ENCODE measurements at places on chromosomes 4 and X.
A peak's percentile ranks its signal among the peaks of the same experiment; 100 is the strongest.

DNA sequence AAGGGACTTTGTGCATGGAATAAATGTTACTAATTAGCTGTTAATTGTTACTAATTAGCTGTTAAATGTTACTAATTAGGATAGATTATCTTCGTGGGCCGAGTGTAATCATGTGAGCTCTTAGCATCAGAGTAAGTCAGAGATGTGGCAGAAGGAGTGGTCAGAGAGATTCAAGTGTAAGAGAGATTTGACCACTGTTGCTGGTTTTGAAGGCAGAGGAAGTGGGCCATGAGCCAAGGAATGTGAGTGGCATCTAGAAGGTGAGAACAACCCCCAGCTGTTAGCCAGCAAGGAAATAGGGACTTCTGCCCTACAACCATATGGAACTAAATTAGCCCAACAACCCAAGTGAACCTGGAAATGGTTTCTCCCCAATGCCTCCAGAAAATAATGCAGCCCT lies 28.2 kb downstream of the ODAPH start:
- no peak for DNase-seq

- DNase-seq: no peak
Observed at GRCh38 chr4:125582302-125582701, 267.5 kb downstream of the FAT4 start.

- DNase-seq: no peak
Observed at GRCh38 chr4:173189117-173189693, 20.6 kb downstream of the GALNT7 start.

DNA sequence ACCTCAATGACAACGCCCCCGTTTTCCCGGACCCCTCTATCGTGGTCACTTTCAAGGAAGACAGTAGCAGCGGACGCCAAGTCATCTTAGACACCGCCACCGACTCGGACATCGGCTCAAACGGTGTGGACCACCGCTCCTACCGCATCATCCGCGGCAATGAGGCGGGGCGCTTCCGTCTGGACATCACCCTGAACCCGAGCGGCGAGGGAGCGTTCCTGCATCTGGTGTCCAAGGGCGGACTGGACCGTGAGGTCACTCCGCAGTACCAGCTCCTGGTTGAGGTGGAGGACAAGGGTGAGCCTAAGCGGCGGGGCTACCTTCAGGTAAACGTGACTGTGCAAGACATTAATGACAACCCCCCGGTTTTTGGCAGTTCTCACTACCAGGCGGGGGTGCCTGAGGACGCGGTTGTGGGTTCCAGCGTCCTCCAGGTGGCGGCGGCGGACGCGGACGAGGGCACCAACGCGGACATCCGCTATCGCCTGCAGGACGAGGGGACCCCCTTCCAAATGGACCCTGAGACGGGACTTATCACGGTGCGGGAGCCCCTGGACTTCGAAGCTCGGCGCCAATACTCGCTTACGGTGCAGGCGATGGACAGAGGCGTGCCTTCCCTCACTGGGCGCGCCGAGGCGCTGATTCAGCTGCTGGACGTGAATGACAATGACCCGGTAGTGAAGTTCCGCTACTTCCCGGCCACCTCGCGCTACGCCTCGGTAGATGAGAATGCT lies 2.2 kb downstream of the FAT4 start:
- peak; percentile 85 for DNase-seq

DNA sequence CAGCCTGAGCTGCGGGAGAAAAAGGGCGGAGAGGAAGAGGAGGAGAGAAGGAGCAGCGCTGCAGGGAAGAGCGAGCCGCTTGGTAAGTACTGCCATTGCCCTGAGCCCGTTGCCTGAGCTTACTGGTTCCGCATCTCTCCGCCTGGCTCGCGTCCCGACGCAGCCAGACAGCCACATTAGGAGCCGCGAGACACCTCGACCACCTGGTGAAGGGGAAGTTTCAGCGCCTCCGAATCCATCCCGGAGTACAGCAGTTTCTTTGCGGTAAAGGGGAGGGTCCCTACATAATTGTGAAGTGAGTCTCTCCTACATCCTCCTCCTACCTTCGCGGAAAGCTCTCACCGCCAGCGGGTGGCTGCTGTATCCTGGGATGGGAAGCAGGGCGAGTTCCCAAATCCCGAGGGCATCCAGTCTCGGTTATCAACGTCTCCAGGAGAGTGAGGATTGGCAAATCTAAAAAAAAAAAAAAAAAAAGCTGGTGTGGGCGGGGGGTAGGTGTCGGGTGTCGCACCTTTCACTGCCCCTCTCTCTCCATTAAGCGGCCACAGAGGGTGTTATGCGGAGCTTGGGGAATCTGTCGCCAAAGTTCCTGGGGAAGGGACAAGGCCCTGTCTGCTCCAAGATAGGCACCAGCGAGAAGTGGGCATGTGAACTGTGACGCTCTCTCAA lies 7.9 kb downstream of the TBX22 start:
- peak; percentile 30 for DNase-seq

DNA sequence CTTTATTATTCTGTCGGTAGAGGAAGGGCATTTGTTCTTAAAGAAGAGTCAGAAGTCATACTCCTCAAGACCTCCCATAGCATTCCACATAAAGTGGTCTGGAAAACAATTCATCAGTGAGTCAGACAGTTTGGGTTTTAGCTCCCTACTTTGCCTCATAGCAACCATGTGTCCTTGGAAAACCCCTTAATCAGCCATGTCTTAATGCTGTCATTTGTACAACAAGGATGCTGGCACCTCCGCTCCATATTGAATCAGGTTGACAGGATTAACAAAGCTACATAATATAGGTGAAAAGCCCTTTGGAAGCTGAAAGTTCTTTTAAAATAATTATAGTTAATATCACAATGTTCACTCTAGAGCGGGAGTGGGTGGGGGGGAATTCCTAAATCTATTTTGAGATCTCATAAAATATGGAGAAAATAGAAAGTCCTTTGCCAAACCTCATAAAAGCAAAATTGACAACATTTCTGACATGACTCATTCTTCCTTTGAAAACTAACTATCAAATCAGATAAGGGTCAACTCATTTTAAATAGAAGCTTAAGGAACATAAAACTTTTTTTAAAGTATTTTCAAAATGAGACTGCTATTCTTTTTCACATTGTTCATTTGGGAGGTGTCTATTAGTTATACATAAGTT lies 37.3 kb upstream of the GUCY1A1 start:
- peak; percentile 8 for DNase-seq

DNA sequence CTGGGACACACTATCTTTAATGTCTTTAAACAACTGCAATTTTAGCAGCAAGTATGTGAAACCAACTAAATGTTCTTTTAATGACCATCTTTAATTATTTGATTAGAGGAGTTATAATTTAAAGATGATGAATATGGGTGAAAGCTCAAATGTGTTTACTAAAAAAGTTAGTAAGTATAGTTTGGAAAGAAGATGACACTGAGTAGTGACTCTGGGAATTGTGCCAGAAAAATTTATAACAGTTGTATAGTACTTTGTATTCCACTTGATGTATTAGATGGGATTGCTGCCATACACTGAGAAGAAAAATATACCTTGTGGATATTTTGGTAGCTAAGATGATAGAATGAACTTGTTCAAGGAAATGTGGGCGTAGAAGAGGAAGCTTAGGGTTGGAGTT lies 19.5 kb upstream of the PACRGL start:
- no peak for DNase-seq

GRCh38 chrX:132270699-132271098 lies 51.5 kb upstream of the RAP2C start:
- peak; percentile 45 for DNase-seq

DNA sequence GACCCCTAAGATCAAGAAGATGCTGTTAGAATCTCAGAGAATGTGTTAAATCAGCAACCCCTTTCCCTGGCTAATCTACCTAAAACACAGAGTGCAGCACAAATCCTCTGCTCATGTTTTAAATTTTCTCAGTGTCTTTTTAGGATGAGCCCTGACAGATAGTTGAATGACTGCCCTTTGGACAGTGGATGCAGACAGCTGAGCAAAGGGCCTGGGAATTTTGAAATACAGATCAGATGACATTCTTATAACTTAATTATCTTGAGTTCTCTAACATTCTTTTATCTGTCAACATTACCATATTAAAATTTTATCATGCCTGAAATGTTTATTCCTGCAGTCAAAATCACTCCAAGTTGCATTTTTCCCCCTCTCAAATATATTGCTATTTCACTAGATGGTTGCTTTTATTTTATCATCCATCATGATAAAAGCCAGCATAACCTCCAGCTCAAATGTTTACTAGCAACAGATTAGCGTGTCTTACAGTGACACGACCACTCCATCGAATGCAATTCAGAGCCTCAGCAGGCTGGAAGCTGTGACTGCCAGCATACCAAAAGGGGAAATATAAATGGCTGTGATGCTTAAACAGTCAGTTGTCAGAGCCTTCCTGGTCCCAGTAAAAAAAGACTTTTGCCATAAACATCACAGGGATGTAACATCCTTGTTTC lies 22.8 kb upstream of the ARHGAP24 start:
- no peak for DNase-seq

GRCh38 chrX:121863976-121864375 lies 816.6 kb downstream of the GLUD2 start:
- no peak for DNase-seq

DNA sequence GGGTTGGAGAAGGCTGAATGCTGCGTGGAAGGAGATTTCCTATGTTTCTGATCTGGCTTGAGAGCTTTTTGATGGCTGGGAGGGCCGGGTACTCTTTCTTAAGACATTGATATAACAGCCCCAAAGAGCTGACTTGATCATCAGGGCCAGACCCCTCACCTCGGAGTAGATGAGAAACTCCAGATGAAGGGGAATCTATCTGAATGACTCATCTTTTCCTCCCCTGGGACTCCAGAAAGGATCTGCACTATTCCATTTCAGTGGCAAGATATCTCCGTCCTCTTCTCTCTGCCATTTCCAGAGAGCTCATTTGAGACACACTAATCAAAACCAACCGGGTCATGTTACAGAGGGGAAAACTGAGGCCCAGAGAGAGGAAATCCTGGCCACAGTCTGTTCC lies 92.9 kb upstream of the MSX1 start:
- DNase-seq: no peak

- DNase-seq: no peak
Observed at GRCh38 chr4:3205995-3206394, 43.0 kb upstream of the MSANTD1 start.

DNA sequence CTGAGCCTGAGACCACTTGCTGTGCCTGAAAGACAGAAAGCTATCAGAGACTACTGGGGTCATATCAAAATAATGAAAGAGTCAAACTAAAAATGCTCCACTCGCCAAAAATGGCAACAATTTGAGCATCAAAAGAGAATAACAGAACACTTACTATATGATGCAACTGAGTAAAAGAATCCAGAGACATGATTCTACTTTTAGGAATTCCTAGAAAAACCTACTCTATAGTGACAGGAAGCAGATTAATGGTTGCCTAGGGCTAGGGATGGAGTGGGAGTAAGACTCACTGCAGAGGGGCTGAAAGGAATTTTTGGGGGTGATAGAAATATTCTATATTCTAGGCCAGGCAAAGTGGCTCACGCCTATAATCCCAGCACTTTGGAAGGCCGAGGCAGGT lies 29.4 kb upstream of the SLAIN2 start:
- DNase-seq: no peak

DNA sequence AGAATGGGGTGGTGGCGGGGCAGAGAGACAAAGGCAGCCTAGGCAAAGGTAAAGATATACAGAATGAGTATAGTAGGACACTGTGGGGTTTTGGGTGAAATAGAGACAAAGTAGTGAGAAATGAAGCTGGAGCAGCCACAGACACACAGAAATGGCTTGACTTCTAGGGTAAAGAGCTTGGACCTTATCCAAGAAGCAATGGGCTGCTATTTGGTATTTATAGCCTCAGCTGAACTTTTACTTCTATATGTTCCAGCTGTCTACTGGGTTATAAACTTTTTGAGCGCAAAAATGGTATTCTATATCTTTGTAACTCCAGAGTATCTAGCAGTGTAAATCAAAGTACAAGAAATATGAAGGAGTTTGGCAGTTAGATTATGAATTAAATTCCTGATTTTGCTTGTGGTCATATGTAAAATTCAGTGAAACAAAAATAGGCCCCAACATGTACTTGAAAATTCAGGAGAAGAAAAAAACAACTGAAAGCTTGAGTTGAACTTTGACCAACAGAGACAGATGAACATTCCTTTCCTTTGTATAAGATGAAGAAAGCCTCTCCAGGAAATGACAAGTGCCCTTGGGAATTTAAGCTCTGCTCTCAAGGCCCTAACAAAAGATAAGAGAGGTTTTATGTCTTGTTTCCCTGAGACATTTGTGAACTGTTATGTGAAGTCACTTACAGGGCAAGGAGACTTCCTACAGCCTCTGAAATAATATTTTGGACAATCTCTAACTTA lies 354.1 kb downstream of the CHIC1 start:
- peak; percentile 33 for DNase-seq

GRCh38 chrX:65476564-65476963 lies 58.0 kb downstream of the LAS1L start:
- DNase-seq: no peak

DNA sequence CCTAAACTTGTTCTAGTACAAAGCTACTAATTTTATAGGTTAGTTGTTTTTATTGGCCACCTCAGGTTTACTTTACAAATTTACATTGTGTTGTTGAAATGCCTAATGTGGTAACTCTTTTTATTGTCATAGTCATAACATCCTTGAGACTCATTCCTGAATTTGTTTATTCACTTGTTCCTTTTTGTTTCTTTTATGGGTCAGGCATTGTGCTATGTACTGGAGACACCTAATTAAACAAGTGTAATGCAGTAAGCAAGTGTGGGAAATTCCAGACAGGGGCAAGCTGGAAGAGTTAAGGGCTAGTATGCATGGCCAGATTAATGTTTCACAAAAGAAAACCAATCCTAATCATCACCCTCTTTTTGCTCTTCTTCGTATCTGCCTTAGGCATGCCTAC lies 30.5 kb upstream of the TTC29 start:
- peak; percentile 10 for DNase-seq

GRCh38 chr4:15649914-15650545 lies 5.1 kb downstream of the FBXL5 start:
- peak; percentile 70 for DNase-seq

- no peak for DNase-seq
Observed at GRCh38 chrX:6906608-6907007, 240.9 kb upstream of the STS start.

GRCh38 chr4:31156221-31156620 lies 436.1 kb downstream of the PCDH7 start:
- DNase-seq: no peak

- peak; percentile 75 for DNase-seq
Observed at GRCh38 chrX:413322-414201, 26.9 kb upstream of the PPP2R3B start.

GRCh38 chrX:16258882-16259281 lies 91.6 kb downstream of the MAGEB17 start:
- no peak for DNase-seq

GRCh38 chr4:102169345-102169744 lies 175.9 kb downstream of the SLC39A8 start:
- DNase-seq: peak; percentile 90

- DNase-seq: no peak
Observed at GRCh38 chr4:78694457-78694787, 81.7 kb upstream of the BMP2K start.
